HCT116 (cell line): ENCODE measurements at places on chromosomes 13 and 19. TPM values are rescaled to one million over a fixed set of nuclear protein-coding genes. Genes with fewer than 3 reads are reported as not detected.

The GAS6 gene
- total RNA-seq: 49.4 TPM

The MYPOP gene
- total RNA-seq: 10.8 TPM

The FEM1A gene
- 17.7 TPM for total RNA-seq

The CATSPERD gene
- not detected for total RNA-seq

The OR7A5 gene
- total RNA-seq: not detected

The PSG4 gene
- not detected for total RNA-seq

The APOE gene
- total RNA-seq: 7.2 TPM

The TNFSF13B gene
- 1.3 TPM for total RNA-seq

The ZNF547 gene
- 1.4 TPM for total RNA-seq

The OSCAR gene
- 0.59 TPM for total RNA-seq

The MISP gene
- 38.2 TPM for total RNA-seq

The ZNF574 gene
- total RNA-seq: 24.6 TPM

The PSG1 gene
- not detected for total RNA-seq

The CBY2 gene
- not detected for total RNA-seq

The FCER2 gene
- total RNA-seq: 0.20 TPM

The SIGLEC8 gene
- total RNA-seq: not detected

The HTR2A gene
- total RNA-seq: not detected

The DNAJB1 gene
- 175 TPM for total RNA-seq

The PNMA8B gene
- 0.10 TPM for total RNA-seq

The ATP4B gene
- total RNA-seq: not detected

The MEGF8 gene
- total RNA-seq: 24.0 TPM

The SHD gene
- 2.0 TPM for total RNA-seq

The CASP14 gene
- total RNA-seq: not detected

The WDR88 gene
- not detected for total RNA-seq

The CYP2B6 gene
- total RNA-seq: 0.74 TPM

The CPB2 gene
- total RNA-seq: 0.15 TPM

The NECTIN2 gene
- 96.3 TPM for total RNA-seq

The ZFP30 gene
- total RNA-seq: 4.7 TPM

The TEX29 gene
- not detected for total RNA-seq

The ZNF471 gene
- not detected for total RNA-seq

The VSTM1 gene
- not detected for total RNA-seq

The PDX1 gene
- total RNA-seq: 1.7 TPM

The OR7C1 gene
- not detected for total RNA-seq

The SHANK1 gene
- 3.0 TPM for total RNA-seq

The RUVBL2 gene
- total RNA-seq: 270 TPM

The MIR17HG gene
- 10.3 TPM for total RNA-seq

The SPACA4 gene
- not detected for total RNA-seq

The PTPRS gene
- total RNA-seq: 123 TPM

The SPART gene
- 0.12 TPM for total RNA-seq

The EDNRB gene
- 0.22 TPM for total RNA-seq

The PIK3R2 gene
- total RNA-seq: 53.4 TPM

The ZNF525 gene
- total RNA-seq: 10.2 TPM

The UGGT2 gene
- total RNA-seq: 27.1 TPM

The C5AR1 gene
- total RNA-seq: 6.5 TPM

The FUT1 gene
- total RNA-seq: 14.1 TPM

The MISP3 gene
- total RNA-seq: 5.2 TPM

The VSTM2B gene
- total RNA-seq: not detected

The ZNRF4 gene
- total RNA-seq: not detected

The URAD gene
- not detected for total RNA-seq

The METTL21C gene
- not detected for total RNA-seq

The SLITRK5 gene
- not detected for total RNA-seq

The PDE4C gene
- 1.5 TPM for total RNA-seq

The RDH8 gene
- total RNA-seq: not detected

The ARMC6 gene
- total RNA-seq: 34.7 TPM

The EFNA2 gene
- total RNA-seq: 12.2 TPM

The ZNF724 gene
- 7.1 TPM for total RNA-seq

The BCAM gene
- 78.7 TPM for total RNA-seq

The KLF2 gene
- 39.4 TPM for total RNA-seq

The MCEMP1 gene
- not detected for total RNA-seq
